Stimulated activated CD8-positive, alpha-beta memory T cell treated with anti-CD3 and anti-CD28 coated beads, Interleukin-2, amount 100 ng/mL, for 1 hour (primary cell): ENCODE measurements at places on chromosomes 12 and 14.

DNA sequence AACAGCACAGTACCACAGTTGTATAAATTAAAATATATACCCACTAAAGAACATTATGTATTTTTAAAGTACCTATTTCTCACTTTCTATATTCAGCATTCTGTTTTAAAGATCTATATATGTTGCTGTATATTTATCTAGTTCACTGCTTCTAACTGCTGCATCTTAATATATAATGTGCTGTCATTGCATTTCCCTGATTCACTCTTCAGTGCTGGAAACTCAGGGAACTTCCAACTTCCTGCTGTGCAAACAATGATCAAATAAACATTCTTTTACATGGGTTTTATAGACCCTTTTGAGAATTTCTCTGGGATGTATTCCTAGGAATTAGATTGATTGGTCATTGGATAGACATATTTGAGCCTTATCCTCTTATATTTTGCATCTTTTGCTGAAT, 379.1 kb downstream of the APAF1 start:
- DNase-seq: no peak

DNA sequence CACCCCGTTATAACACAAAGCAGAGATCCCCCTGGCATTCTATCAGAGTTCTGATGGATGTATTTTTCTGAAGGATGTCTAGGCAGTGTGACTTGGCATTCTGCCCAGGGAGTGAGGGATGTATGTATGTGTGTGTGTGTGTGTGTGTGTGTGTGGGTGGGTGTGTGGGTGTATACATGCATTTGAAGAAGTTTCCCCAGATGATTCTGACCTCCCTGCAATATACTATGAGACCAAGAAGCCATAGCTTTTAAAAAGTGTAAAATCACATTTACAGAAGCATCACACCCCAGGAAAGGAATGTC, 59.7 kb upstream of the NAP1L1 start:
- no peak for DNase-seq

DNA sequence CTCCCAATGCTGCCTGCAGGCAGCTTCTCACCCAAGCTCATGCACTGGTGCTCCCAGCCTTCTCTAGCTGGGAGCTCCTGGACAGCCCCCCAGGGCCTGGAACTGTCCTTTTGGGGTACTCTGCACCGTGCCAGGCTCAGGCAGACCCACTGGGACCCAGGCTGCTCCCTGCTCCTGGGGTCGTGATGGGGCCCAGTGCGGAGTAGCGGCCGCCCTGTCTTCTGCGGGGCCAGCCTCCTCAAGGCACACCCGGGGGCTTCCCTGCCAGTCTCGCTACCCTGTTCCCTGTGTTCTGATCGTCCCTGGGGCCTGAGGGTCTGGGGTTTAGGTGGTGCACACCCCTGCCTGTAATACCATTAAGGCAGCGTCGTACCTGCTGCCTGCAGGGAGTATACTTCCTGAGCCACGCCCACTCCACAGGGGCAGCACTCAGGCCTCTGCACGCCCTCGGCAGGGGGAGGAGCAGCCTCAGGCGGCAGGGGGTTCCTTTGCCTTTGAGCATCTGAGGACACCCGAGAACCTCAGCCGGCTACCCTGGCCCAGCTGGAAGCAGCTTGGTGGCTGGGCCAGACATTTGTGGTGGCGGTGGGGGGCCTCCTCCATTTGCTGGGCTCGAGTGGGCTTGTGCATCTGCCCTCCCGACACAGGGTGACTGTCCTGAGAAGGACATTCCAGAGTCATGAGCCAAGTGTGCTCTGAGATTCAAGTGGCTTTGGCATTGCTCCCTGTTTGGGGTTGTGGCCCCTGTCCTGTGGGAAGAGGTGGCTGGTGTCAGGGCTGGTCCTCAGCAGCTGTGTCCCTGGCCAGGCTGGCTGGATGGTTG, 9.2 kb upstream of the CRIP2 start:
- DNase-seq: no peak

DNA sequence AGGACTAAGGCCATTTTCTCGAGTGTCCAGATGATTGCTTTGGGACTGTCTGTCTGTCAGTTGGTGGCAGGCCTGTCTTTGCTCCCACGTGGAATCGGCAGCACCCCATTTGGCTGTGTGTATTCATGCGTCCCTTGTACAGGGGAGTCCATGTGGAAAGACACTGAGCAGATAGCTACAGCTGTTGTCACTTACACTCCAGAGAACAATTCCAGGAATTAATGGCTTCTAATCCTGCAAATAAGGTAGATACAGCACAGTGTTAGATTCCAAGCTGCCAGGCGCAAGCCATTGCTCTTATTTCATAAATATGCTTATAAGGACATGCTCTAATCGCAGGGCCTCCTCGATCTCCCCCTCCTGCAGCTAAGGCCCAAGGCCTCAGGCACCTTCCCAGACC, 208.8 kb downstream of the VRK1 start:
- no peak for DNase-seq

DNA sequence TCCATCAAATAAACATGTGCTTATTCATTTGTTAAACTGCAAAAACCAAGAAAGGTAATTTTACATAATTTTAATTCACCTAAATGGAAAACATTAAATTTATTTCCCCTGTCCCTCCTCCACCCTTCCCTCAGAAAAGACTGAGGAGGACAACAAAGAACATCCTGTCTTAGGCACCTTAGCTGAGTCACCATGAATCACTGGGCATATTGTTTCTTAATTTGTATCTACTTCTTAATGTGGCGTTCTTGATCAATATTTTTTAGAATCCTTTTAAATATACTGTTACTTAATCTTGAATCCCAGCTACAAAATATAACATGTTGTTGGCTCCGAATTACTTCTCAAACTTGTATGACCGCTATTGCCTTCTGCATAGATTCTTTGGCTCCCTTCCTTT, 23.5 kb downstream of the SIX6 start:
- no peak for DNase-seq

GRCh38 chr12:109273354-109273753, 35.7 kb downstream of the FOXN4 start:
- DNase-seq: no peak

- no peak for DNase-seq
These were observed 1.7 kb upstream of the AKAP6 start for GRCh38 chr14:32327255-32327961.

DNA sequence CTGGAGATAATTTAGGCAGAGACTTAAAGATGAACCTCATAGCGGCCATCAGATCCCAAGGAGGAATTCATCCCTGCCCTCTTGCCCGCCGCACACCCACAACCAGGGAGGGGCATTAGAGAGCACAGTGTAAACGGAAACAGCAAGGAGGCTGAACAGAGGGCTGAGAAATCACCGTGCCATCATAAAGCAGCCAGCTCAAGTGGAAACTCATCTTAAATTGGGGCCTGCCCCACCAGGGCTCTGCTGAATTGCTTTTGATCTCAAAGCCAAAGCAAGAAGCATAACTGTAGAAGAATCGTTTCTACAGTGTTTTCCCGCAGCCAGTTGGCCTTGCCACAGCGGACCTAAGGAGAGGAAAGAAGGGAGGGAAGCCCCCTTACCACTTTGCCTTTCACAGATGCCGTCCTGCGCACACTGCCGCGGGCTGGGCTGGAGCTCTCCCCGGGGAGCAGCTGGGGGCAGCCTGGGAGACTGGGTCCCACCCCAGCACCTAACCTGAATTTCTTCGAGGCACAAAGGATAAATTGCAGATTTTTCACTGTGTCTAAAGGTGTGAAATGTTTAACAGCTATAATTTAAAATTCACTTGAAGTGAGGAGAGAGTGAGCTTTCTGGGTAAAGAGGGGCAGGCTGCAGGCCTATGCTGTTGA, 51.8 kb upstream of the MMP17 start:
- no peak for DNase-seq

GRCh38 chr12:132321321-132322118, 7.9 kb downstream of the GALNT9 start:
- no peak for DNase-seq

DNA sequence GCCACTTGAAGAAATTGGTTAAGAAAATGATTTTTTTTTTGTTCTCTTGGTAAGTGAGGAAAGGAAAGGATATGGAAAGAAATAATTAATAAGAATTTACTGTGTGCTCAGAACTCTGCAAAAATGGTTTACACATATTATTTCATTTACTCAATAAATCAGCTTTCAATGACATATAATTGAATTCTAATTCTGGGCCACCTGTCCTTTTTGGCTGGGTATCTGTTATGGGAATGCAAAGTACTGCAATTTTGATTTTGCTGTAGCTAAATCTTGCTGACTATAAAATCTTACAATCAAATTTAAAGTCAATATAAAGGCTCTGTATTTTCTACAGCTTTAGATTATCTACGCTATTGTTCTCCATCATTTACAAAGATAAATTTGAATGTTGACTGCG, 147.1 kb downstream of the GRIP1 start:
- DNase-seq: no peak

DNA sequence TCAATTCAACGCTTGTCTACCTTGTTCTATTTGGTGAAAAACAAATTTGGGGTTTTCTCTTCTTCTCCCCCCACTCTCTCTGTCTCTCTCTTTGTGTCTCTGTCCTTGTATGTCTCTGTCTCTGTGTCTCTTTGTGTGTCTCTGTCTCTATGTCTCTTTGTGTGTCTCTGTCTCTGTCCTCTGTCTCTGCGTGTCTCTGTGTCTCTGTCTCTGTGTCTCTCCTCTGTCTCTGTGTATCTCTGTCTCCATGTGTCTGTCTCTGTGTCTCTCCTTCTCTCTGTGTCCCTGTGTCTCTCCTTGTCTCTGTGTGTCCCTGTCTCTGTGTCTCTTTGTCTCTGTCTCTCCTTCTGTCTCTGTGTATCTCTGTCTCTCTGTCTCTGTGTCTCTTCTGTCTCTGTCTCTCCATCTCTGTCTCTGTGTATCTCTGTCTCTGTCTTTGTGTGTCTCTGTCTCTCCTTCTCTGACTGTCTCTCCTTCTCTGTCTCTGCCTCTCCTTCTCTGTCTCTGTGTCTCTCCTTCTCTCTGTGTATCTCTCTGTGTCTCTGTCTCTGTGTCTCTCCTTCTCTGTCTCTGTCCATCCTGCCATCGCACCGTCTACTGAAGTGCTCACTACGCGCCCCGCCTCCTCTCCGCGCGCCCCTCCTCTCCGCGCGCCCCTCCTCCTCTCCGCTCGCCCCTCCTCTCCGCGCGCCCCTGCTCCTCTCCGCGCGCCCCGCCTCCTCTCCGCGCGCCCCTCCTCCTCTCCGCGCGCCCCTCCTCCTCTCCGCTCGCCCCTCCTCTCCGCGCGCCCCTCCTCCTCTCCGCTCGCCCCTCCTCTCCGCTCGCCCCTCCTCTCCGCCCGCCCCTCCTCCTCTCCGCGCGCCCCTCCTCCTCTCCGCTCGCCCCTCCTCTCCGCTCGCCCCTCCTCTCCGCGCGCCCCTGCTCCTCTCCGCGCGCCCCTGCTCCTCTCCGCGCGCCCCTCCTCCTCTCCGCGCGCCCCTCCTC, 12.8 kb downstream of the LRCOL1 start:
- no peak for DNase-seq

GRCh38 chr12:75756111-75756510, 244.7 kb upstream of the KRR1 start:
- DNase-seq: no peak

- DNase-seq: no peak
These were observed 145.2 kb upstream of the TMCC3 start for GRCh38 chr12:94795520-94795919.

- DNase-seq: no peak
These were observed 10.1 kb upstream of the DBX2 start for GRCh38 chr12:45060976-45061375.
